ENCODE measurements at places on chromosomes 5 and 9. TPM values are rescaled to one million over a fixed set of nuclear protein-coding genes. Genes with fewer than 3 reads are reported as not detected.

FAM163B gene
- total RNA-seq, result not detected

FBXO10 gene
- 7.6 TPM for total RNA-seq

GHR gene
- total RNA-seq, result 4.3 TPM

LURAP1L gene
- total RNA-seq, result 47.5 TPM

PCDHA13 gene
- 0.08 TPM for total RNA-seq

DNA sequence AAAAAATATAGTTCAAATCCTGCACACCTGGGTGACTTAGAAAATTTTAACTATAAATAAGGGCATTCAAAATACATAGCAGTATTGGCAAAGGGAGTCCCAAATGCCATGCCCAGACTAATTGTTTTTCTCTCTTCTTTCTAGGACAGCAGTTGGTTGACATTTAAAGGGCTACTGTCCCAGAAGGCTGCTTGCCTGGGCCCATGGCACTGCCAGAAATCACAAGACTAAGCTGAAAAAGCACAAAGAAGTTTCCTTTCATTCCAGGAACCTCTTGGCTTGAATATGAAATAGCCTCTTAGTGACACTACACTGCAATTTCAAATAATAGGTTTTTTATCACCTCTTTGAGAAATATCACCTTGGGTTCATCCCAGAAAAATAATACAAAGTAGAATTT, 388.9 kb upstream of the TRPC7 start:
- no peak for DNase-seq

GRCh38 chr5:74320526-74320925, 320.0 kb downstream of the ENC1 start:
- no peak for DNase-seq

NOTCH1 gene
- total RNA-seq, result 8.8 TPM

FST gene
- 80.2 TPM for total RNA-seq

- DNase-seq, result peak; percentile 66
Measured at GRCh38 chr5:71891856-71892255, 172.8 kb downstream of the CARTPT start.

- peak; percentile 21 for DNase-seq
Measured at GRCh38 chr9:89850631-89851325, 246.0 kb downstream of the GADD45G start.

GRCh38 chr9:128833696-128834095, 4.1 kb upstream of the SPOUT1 start:
- DNase-seq, result no peak

GRCh38 chr5:22673131-22673530, 180.0 kb downstream of the CDH12 start:
- no peak for DNase-seq

ALDOB gene
- total RNA-seq, result not detected

DNA sequence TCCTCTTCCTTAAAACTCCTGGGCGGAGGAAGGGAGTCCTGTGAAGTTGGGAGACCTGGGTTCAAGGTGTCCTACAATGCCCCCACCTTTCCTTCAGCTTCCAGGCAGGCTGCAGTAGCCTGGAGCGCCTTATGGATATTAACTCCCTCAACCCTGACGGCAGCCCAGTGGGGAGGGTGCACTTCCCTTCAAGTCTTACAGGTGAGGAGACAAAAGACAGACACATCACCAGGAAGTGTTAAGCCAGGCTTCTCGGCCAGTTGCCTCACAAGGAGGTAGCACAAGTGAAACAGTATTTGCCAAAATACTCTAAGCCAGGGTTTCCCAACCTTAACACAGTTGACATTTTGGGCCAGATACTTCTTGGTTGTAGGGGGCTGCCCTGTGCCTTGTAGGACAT, 4.2 kb downstream of the TRIM7 start:
- DNase-seq, result no peak

DNA sequence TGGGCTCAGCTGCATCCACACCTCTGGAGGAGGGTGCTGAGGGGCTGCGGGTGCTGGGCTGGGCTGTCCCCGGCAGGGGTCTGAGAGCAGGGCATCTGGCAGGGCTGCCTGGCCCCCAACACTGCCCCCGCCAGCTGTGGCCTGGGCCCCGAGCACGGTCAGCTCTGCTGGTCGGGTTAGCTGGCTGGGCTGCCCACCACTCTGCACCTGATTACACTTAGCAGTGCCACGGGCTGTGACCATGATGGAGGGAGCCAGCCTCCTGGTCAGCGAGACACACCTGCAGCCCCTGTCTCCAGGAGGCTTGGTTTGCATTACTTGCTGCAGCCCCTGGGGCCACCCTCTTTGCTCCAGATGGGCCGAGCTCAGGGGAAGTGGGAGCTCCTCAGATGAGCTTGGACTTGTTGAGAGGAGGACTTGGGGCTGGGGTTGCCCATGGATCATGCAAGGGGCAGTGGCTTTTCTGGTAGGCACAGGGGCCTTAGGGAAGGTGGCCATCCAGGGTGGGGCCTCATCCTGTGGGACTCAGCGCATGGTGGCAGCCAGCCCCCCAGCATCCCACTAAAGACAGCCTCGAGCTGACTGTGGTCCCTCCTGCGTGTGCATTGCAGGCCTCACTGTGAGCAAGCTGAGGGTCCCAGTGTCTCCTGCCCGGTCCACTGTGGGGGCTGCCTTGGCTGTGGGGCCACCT, 132.0 kb upstream of the FAM120A start:
- no peak for DNase-seq

GRCh38 chr5:146039420-146039819, 66.0 kb downstream of the PLAC8L1 start:
- DNase-seq, result no peak

- DNase-seq, result peak; percentile 1
Measured at GRCh38 chr5:73067213-73067612, 53.2 kb upstream of the TMEM171 start.

GRCh38 chr5:56025151-56025885, 30.6 kb upstream of the IL6ST start:
- peak; percentile 26 for DNase-seq

GRCh38 chr5:169805937-169806700, 169.0 kb downstream of the DOCK2 start:
- no peak for DNase-seq

DNA sequence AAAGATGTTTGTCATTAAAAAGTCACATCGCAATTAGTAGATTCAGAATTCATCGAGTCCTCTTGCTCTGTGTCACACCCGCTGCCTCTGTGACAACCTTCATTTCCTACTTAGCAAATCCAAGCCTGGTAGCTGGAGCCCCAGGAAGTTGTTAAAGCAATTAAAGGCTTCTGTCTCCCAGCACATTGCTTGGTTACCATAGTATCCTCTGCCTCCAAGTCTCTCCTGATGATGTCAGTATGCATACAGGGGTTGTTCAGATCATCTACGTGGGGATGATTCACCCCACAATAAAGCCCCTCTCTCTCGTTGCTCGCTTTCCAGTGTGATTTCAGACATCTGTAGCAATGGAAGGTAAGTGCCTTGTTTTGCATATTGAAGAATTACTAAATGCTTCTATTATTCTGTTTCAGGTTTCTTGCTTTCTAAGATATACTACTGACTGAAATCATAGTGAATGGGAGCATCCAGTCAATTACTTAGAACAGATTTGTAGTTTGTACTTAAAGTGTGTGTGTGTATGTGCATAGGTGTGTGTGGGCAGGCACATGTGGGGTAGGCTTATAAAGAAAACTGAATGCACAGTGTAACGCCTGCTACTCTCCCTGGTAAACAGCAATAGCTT, 52.9 kb downstream of the PAM start:
- DNase-seq, result no peak

DNA sequence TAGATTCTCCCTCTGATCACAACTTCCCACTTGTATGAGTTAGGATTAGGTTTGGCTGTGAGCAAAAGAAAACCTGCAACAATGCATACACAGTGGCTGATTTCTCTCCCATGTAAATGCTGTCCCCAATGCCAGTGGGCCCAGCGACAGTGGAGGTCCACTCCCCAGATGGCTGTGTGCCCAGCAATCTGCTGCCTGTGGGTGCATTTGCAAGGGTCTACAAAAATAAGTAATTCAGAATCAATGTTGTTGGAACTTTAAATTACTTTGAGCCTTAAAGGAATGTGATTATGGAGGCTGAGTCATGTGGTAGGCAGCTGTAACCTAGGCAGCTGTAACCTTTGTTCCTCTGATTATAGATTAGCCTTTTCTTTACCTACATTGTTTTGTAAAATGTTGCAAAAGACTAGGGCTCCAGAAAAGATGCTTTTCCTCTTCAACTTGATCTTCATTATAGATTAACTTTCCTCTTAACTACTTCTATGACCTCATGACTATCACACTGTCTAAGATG, 14.2 kb upstream of the MXD3 start:
- DNase-seq, result no peak

DNA sequence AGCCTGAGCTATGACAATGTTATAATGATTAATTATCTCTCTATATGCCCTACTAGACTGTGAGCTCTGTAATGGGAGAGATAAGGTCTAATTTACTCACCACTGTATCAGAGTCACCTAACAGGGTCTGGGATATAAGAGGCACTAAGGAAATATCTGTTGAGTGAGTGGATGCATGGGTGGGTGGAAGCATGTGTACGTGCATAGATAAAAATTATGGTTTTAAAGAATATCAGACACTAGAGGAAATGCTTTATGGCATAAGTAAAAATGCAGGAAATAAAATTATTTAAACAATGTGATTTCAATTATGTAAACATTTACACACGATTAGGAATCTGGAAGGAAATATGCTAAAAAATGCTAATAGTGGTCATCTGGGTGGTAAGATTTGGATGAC, 137.8 kb downstream of the SPOCK1 start:
- DNase-seq, result peak; percentile 88

- DNase-seq, result no peak
Measured at GRCh38 chr9:136930014-136930413, 14.5 kb downstream of the FBXW5 start.

GRCh38 chr5:343461-344401, 22.2 kb downstream of the AHRR start:
- DNase-seq, result peak; percentile 65

DNA sequence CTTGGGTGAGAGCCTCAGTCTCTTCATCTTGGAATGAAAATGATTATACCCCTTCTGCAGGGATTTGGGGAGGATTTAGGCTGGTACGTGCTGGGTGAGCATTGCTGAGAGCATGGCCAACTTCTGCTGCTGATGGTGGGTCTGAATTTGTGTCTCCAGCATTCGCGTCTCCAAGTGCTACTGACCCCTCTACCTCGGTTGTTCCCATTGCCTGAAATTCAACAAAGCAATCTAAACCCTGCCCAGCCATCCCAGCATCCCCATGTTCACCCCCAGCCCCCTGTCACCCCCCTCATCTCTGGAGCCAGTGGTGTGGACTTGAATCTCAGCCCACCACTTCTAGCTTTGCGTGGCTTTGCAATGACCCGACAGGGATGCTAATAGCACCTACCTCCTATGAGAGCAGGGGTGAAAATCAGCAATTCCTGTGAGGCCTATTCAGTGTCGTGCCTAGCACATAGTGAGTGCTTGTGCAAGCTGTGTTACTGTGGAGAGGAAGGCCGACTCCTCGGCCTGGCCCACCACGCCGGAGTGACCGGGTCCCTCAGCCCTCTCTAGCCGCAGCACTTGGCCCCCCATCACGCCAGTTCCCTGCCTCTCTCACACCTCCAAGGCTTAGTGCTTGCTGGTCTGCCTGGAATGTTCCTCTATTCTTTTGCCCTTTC, 43.4 kb upstream of the SH3PXD2B start:
- DNase-seq, result no peak

PLPP7 gene
- total RNA-seq, result 5.6 TPM

DNA sequence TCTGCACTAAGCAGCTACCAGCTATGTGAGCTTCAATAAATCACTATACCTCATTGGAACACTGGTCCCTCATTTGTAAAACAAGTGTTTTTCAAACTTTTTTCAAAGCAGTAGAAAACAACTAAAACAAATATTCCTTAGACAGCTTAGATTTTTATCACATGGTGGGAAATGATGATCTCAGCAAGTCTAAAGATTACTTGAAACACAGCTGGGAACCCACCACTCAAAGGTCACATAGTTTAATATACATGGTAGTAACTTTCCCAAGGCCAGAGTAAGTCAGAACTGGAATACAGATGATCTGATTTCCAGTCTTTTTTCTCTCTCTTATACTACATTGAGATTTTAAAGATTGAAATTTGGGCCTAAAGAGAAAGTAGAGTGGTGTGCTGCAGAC, 850 bp upstream of the C6 start:
- no peak for DNase-seq

- DNase-seq, result no peak
Measured at GRCh38 chr9:137136881-137137607, 1.9 kb upstream of the GRIN1 start.

Measured in fibroblast of the aortic adventitia (primary cell).